Activated T-cell treated with anti-CD3 and anti-CD28 coated beads for 48 hours (primary cell): ENCODE measurements at places on chromosomes 6 and 20.

DNA sequence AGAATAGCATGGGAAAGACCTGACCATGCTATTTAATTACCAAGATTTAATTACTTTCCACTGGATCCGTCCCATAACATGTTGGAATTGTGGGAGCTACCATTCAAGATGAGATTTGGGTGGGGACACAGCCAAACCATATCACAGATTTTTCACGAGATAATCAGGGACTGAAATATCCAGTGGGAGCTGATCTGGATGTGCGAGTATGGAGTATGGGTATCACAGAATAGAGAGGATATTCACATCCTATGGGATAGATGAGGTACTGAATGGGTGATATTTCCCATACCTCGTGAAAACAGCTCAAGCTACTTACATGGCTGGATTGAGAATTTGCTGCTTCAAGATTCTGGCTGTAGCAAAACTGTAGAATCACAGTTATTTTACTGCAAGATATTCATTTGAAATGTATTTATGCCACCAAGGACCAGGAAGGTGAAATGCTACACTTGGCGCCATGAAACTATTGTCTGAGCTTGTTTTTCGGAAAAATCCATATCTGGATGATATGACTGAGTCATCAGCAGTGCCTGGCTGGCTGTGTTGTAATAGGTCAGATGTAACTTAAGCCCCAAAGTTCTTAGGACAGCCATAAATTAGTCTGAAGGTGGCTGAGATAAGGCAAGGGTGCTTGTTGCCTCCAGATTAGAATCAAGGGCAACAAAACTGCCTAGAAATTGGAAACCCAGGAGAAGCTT lies 29.8 kb downstream of the KCNS1 start:
- no peak for DNase-seq

DNA sequence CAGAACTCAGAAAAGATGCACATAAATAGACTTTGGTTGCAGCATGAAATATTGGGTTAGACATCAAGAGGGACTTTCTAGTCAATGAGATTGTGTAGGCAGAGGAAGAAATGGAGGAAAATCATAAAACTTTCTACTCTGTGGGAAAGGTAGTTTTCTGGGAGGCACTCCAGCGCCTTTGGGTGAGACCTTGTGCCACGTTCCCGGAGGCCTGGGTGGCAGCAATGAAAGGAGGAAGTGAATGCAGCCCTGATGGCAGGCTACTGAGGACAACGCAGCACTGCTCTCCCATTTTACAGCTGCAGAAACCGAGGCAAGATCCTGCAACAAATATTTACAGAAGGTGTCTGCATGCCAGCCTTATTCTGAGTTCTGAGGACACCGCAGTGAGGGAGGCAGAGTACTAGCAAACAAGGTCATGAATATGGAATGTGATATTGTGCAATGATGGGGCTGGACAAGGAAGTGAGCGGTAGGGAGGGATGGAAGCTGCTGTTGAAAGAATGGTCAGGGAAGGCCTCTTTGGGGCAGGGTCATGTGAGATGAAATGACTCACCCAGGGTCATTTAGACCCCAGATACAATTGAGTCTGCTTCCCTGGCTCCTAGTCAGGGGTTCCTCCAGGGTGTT lies 159.1 kb downstream of the TFAP2C start:
- DNase-seq: no peak

- no peak for DNase-seq
Measured at GRCh38 chr6:169344750-169345065, 91.1 kb upstream of the THBS2 start.

- no peak for DNase-seq
Measured at GRCh38 chr6:128505603-128506002, 14.8 kb downstream of the PTPRK start.

GRCh38 chr6:147664092-147664491 lies 155.6 kb downstream of the SAMD5 start:
- no peak for DNase-seq
